Urinary bladder (tissue), 4 donors: ENCODE measurements at places on chromosomes 3 and 15. TPM values are rescaled to one million over a fixed set of nuclear protein-coding genes. Genes with fewer than 3 reads are reported as not detected.

Gene NANOGP8
- 0.53 TPM for total RNA-seq

DNA sequence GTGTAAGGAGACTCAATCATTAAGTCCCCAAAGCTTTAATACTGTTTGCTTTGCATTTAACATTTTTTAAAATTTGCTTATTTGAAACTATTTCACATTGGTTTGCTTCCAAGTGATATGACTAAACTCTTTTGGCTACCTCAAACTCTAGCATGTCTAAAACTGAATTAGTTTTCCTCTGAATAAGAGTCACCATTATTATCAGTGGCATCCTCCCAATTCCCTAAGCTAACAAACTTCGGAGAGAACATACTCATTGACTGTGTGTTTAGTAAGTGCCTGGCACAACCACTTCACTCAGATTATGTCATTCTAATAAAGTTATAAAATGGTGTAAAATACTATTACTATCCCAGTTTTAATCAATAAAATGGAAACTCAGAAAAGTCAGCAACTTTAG, 21.9 kb downstream of the ATOSA start:
- no peak for DNase-seq

DNA sequence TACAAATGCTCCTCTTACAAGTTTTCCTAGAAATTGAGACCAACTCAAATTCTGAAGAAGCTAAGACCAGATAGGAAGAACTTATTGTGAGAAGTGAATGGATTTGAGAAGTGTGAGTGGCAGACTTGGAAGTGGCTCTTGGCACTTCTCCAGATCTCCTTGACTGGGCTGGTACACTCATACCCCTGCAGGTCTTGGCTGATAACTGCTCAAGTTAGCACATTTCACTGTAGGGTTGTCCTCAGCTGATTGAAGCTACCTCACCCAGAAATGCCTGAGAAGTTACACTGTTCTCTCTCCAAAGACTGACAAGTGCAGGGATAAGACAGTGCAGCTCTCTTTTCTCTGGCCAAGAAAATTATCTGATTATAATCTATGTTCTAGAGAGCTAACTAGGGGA, 16.5 kb upstream of the CLDN1 start:
- DNase-seq = no peak

Gene VEPH1
- 0.74 TPM for total RNA-seq

DNA sequence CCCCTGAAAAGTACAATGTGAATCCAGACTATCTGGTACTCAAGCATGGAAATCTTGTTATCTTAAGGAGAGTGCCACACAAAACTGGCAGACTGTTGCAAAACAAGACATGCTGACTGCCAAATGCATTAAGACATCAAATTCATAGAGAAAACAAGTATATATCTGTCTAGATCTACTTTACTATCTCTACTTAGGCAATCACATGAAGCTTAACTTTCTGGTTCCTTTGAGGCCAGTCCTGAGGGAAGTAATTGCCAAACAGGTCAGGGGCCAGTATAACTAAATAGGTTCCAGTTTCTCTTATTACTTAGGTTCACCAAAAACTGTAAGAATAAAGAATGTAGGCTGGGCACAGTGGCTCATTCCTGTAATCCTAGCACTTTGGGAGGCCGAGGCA, 15.9 kb upstream of the SLC4A7 start:
- no peak for DNase-seq

Gene RUBCN
- 7.9 TPM for total RNA-seq
